Activated gamma-delta T cell treated with anti-CD3 and anti-CD28 coated beads, Interleukin-2, amount 50 U/mL, for 16 hours (primary cell): ENCODE measurements at places on chromosomes 5 and 9.

- no peak for DNase-seq
These were observed 11.6 kb upstream of the DBN1 start for GRCh38 chr5:177484902-177485549.

DNA sequence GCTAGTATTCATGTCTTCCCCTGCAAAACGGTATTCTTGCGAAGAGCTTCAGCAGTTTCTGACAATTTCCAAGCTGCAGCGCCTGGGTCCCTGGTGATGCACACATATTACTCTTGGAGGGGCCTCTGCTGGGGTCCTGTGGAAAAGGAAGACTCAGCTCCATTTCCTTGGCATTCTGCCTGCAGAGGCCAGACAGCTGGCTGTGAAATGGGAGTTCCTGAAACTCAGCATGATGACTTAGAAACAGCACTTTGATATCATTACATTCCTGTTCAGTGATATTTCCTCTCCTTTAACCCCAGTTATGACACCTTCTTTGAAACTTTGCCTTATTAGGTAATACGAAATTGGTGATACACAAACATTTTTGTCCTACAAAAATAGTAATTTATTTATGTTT lies 98.5 kb downstream of the APBA1 start:
- DNase-seq, result no peak

- DNase-seq, result no peak
These were observed 435.8 kb upstream of the PAPPA start for GRCh38 chr9:115717711-115718173.

DNA sequence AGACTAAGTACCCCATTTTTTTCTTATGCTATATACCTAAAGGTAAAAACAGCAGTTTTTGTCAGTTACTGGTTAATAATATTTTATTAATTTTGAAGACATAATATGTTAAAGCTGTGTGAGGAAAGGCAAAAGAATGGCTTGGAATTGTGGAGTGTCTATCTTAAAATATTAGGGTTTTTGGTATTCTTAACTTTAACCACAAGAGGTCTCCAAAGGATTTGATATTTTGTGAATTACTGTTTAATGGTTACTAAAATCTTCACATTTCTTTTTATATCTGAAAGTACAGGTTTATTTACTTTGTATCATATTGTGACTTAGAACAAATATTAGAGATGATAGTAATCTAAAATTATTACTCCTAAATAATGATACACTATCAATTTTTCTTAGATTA lies 32.0 kb upstream of the DHFR start:
- no peak for DNase-seq

GRCh38 chr9:37963936-37964739 lies 60.2 kb upstream of the SLC25A51 start:
- DNase-seq, result no peak

DNA sequence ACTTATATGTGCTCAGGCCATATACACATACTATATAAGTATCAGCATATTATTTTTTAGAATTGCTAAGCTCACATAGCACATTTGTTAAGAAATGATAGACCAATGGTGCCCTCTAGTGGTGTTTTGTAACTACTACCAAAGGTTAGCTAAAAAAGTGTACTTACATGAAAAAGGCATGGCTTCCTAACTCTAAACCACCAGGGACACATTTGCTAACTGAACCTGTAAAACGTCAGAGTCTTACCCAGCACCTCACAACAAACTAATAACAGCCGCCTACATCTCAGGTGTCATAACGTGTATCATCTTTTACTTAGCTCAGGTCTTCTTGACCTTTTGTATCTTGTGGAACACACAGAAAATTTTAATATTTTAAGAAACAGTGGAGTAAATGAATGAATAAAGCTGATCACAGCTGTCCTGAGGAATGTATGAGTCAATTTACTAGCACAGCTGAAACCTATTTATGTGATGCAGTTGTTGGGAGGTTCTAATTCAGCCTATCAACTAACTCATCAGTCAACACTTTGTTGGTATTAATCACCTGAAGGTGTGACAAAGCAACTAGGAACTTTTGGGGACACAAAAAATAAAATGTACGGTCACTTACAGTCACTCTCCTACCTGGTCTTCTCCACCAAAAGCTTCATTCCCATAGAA lies 72.9 kb downstream of the BAAT start:
- no peak for DNase-seq

GRCh38 chr5:138011991-138012390 lies 20.9 kb downstream of the FAM13B start:
- DNase-seq, result no peak

GRCh38 chr5:67047160-67047559 lies 149.4 kb downstream of the CD180 start:
- no peak for DNase-seq

DNA sequence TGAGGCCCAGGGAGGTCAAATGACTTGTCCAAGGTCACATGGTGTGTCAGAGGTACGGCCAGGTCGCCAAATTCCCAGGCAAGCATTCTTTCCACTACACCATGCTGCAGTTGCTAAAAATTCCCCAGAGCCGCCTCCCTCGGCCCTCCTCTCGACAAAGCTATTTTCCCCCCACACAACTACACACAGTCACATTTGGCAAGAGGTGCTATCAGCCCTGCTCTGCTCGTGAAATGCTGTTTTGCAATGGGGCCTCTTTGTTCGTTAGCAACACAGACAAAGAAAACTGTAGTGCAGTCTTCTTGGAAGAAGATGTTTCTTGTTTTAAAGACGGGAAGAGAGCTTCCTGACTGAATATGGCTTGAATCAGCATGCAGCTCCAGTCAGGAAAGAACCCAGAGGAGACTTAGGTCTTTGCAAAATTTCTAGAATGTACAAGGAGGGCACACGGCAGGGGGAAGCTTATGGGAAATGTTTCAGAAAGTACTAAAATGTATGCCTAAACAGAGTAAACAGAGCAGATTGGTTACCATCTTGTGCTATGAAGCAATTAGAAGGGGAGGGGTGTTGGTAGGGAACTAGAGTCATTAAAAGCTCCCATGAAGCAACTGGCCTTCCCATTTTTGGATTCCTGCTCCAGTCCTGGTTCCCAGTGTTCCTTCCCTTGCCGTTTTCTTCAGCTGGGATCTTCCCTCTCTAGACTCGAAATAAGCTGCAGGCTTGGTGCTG lies 14.2 kb downstream of the SLIT3 start:
- no peak for DNase-seq

DNA sequence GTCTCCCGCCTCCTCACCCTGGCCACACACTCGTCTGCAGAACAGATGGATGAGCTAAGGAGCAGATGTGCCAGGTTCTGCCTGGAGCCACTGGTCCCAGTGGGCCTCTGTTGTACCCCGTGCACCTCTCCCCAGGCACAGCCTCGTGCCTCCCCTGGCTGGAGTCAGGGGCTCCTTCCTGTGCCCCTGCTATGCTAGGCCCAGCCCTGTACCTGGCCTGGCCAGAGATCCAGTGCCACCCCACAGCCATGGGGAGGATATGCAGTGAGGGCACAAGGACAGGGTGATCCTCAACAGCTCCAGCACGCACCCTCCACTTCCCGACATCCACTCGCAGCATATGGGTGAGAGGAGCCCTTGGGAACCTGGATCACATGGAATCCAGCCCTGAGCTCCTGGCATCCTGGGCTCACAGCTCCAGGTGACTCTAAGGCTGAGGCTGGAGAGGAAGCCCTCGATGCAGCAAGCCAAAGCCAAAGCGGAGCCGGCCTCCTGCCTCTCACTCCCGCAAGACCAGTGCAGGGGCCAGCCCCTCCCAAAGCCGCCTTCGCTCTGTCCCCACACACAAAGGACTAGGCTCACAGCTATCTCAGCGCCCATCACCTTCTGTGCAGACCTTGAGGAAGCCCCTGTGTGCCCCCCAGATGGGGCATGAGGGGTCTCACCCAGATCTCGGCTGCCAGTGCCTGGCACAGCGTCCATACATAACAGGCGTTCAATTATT lies 23.7 kb upstream of the ADAMTS2 start:
- no peak for DNase-seq

- DNase-seq, result no peak
These were observed 36.5 kb downstream of the CFAP95 start for GRCh38 chr9:69857131-69857530.

DNA sequence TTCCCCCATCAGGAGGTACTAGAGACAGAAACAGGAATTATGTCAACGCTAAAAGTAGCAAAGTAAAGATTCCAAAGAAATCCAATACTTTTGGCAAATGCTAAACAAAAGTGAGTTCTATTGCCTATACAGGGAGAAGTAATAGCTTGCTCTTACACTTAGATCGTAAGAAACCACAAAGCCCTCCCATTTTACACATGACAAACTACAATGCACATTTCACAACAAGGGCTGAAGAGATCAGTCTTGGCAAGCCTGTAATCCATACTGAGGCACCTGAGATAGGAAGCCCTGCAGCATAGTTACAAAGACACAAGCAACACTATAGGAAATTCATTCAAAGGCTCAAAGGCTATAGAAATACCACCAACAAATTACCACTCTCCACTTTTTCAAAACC lies 7.7 kb downstream of the HNRNPK start:
- DNase-seq, result no peak

- DNase-seq, result no peak
These were observed 53.8 kb downstream of the CD180 start for GRCh38 chr5:67142816-67143215.

DNA sequence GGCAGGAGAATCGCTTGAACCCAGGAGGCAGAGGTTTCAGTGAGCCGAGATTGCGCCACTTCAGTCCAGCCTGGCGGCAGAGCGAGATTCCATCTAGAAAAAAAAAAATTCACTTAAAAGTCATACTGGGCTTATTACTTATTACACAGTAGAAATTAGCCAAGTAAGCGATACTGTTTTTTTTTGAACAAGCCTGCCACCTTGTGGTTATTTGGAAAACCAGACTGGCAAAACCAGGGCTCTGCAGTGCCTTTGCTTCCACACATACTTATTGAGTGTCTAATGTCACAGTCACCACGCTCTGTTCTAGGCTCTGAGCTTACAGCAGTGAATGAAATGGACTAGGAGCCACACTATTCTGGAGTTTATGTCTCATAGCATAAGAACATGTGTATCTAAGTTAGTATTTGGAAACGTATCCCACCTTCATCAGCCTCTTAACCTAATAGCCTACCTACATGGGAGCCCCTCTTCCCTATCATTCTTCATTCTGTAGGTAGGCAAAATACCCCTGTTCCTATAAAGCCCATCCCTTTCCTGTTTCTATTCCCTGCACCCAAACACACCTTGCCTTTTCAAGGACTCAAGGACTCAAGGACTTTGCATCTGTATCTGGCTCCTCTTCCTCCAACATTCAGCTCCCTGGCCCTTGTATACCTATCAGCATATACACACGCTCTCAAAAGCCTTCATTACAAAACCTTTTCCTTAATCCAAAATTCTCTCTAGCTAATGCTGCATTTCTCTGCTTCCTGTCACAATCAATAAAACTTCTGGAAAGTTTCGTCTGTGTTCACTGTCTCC lies 13.9 kb upstream of the BASP1 start:
- no peak for DNase-seq

DNA sequence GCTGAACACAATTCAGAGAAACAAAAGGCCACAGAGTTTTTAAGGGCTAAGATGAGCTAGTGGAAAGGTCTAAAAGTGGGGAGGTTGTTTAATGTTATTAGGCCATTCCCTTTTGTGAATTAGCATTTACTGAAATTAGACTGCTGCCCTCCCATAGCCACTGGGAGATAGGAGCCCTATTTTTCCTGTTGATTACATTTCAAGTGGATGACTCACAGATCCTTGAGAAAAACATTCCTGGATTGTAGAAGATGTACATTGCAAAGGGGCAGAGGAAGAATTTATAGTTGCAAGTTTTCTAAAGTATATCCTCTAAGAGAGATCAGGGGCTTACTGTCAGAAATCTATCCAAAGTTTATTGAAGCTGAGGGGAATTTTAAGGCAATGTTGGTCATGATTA lies 367.1 kb upstream of the IZUMO3 start:
- no peak for DNase-seq

DNA sequence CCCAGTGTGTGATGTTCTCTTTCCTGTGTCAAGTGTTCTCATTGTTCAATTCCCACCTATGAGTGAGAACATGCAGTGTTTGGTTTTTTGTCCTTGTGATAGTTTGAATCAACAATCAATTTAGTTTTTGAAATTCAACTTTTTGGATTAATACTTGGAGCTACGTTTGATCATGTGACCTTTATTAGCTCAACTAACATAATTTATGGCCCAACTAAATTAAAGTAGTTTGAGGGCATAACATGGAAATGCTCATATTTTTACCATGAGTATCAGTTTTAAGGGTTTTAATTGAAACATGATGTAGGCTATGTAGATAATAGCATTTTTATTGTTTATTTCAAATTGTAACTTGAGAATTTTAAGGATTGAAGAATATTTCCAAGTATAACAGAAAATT lies 168.0 kb downstream of the CCDC171 start:
- DNase-seq, result no peak

GRCh38 chr5:32942225-32942989 lies 231.3 kb downstream of the NPR3 start:
- DNase-seq, result no peak

DNA sequence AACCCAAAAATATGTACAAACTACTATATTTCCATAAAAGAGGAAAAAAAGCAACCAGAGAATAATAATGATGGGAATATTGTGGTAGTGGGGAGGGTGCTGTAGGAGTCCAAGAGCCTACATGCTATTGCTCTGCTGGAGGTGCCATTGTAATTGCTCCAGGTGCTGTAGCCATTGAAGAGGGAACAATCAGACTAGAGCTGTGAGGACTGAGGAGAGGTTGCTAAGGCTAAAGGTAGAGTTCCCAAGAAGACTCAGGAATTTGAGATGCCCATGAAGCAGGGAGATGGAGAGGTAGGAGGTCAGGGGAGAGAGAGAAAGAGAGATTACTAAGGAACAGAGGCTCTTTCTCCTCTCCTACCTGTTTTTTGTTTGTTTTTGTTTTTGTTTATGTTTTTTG lies 394.0 kb downstream of the DMRTA1 start:
- no peak for DNase-seq

GRCh38 chr9:26535151-26535550 lies 357.5 kb downstream of the CAAP1 start:
- no peak for DNase-seq

DNA sequence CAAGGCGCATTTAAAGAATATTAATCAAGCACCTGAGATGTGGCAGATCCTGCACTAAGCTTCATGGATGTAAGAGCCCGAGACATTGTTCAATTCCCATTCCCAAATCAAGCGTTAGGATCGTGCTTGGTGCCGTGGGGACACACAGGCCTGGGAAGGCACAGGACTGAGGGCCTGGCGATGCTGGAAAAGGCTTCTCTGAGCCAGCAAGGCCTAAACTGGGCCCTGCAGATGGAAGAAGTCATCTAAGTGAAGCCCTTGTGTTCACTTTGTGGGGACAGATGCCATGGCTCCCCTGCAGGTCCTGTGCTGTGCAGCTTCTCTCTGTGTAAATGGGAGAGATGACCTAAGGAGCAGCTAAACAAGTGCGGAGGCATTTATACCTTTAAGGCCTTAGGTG lies 83.9 kb downstream of the LIFR start:
- no peak for DNase-seq

DNA sequence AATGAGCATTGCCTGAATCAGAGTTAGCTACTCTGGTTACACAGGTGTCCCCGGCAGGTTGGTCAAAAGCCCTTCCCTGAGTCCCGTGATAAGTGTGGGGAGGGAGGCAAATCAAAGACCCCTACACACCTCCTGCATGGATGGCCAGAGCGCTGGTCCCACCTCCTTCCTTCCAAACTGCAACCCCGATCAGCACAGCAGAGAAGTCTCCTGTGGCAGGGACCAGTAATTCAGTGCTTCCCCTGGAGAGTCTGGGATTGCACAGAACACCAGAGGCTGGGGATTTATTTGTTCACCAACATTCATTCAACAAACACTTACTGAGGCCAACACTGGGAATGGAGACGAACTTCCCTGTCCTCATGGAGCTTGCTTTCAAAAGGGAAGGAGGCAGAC lies 46.2 kb downstream of the NSUN2 start:
- DNase-seq, result no peak

- DNase-seq, result no peak
These were observed 125.3 kb upstream of the RFX3 start for GRCh38 chr9:3650994-3651622.
